ENCODE measurements at places on chromosomes 3 and 15. TPM values are rescaled to one million over a fixed set of nuclear protein-coding genes. Genes with fewer than 3 reads are reported as not detected.

GOLGA6L9 gene
- 4.4 TPM for total RNA-seq

DNA sequence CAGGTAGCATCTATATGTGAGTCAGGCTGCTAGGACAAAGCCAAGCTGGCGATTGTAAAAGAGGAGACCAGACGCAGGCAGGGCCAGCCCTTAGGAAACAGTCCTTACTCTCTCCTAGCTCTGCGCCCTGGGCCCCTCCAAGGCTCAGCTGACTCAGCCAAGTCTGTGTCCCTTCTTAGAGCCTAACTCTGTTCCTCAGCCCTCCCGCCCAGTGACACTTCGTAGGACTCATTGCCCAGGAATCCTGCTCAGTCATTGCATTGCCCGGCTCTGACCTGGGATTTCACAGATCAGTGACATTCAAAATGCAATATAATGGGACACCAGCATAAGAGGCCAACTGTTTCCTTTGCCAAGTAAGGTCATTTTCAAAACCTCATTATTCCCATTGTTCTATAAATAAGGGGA, 244.2 kb downstream of the TLE3 start:
- no peak for DNase-seq

DNA sequence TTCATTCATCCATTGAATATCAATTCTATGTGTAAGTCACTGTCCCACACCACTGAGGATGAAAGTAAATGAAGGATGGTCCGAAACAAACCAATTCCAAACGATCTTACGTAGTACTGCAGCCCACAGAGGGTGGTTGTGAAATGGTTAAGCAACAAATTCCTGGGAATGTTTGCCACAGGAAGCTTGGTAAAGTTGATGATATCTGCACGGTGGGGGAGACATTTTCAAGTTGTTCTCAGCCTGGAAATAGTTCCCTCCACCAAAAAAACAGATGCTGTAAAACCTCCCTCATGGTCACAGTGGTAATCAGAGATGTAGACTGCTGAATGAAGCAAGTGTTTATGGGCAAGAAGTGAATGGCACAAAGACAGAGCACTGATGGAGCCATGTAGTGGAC, 35.9 kb upstream of the BNC1 start:
- no peak for DNase-seq

DNA sequence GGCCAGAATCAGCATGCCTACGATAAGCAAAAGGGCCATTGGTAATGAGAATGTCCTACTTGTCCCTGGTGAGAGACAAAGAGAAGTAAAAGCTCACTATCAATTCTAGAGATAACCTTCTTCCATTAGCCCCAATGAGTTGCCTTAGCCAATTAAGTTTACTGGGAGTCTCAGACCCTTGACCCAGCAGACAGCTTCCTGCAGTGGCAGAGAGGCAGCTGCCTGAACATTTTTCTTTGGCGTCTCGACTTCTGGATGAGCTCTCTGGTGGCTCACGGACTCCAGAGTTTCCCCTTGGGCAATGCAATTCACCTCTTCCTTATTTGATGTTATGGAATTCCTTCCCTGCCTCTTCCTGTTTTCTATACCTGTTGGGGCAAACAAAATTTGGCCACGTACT, 1034.4 kb downstream of the NAALADL2 start:
- DNase-seq = no peak

DNA sequence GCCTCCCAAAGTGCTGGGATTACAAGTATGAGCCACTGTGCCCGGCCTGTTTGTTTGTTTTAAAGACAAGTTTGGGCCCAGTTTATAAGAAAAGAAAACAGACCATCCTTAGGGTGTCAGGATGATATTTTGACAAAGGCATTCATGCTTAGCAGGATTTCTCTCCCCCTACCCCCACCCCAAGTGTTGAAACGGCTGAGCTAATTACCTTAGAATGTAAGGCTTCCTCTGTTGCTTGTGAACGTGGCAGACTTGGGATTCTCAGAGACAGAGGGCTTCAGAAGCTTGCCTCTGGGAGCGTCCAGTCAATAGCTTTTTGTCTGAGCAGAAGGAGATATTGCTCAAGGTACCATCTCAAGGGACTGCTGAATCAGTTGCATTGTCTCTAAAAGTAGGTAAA, 24.0 kb downstream of the FLNB start:
- DNase-seq = no peak

DNA sequence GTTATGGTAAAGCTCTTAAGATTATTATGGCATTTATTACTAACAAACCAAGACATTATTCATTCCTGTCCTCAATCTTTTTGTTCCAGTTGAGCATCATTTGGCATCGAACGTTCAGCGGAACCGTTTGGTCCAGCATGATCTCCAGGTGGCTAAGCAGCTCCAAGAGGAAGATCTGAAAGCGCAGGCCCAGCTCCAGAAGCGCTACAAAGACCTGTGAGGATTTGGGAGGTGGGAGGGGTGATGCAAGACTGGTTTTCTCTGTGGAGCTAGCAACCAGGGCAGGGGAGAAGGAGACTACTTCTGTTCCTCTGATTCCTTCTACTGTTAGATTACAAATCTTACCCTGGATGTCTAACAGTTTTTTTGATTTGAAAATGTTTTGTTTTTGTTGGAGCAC, 27.6 kb upstream of the UTS2B start:
- DNase-seq = no peak

PLSCR5 gene
- not detected for total RNA-seq

DNA sequence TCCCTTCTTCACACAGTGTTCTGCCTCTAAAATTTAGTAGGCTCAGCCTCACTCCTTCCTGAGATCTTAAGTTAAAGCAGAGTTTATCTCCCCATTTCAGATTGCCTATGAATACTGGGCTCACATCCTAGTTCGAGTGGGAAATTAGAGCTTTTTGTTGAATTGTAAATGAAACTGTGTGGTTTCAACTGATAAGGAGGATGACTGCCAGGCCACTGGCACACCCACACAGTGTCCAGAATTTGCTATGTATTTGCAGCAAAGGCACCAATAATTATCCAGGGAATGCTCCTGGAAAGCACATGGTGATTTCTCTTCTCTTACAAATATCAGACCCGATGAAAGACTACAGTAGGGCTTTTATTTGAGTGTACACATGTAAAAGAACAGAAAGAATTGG, 308.1 kb upstream of the COL8A1 start:
- DNase-seq = no peak
